Panc1 (cell line): ENCODE measurements at places on chromosomes 12 and 14.

DNA sequence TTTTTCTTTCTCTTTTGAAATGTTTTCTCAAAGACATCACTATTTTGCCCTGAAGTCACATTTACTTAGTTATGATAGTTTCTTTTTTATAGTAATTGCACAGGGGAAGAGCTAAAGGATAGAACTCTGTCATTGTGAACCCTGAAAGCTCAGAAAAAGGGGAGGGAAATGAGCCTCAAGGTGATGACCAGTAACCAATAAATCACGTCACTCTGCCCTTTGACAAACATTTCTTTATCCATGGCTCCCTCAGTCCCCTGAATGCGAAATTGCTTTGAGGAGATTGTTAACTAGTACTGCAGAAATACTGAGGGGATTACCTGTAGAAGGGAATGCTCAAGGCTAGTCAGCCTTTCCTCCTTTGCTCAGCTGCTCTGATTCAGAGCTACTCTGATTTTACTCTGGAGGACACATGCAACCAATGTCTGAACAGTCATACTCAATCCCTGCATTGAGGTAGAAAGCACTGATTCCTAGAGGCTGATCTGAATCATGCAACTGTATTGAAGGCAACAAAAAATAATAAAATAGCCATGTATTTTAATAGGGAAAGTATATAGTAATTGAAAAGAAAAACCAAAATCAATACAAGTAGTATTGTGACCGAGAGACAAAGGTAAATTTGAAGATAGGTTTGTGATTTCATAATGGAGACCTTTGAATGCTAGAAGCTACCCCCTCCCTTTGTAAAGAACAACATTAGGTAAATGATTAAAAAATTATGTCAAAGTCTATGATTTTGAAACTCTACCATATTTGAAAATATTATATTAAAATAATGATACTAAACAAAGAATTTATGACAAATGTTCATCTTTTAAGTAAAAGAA lies 24.7 kb downstream of the SLCO1B1 start:
- no peak for DNase-seq

GRCh38 chr12:113893221-113893620 lies 72.9 kb downstream of the RBM19 start:
- no peak for DNase-seq

GRCh38 chr14:81366884-81367283 lies 33.2 kb downstream of the STON2 start:
- DNase-seq: no peak

- DNase-seq: no peak
Observed at GRCh38 chr12:52643233-52644077, 8.6 kb downstream of the KRT2 start.

DNA sequence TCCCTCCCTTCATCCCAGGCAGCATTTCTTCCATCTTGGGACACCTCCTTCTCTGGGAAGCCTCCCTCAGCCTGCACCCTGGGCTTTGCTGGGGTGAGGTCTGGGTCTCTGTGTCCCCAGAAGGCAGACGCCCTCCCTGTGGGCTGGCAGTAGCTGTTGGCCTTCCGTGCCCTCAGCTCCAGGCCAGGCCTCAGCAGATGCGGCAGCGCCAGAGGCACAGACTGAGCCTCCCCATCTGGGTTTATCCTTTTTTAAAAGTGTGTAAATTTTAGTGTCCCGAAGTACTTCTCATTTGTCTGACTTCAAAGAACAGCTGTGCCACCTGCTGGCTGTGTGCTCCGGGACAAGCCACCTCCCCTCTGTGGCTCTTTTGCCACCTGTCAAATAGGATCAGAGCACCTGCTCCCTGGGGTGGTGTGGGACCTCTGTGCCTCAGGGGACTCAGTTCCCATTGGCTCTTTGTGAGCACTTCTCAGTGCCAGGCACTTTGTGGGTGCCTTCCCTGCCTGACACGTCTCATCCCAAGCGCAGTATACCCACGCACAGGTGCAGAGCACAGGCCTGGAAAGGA lies 11.1 kb downstream of the EXOC3L4 start:
- DNase-seq: no peak

- no peak for DNase-seq
Observed at GRCh38 chr14:23647619-23648018, 11.5 kb downstream of the DHRS2 start.
